NCI-H524 (cell line): ENCODE measurements at places on chromosomes 4 and X.
A peak's percentile ranks its signal among the peaks of the same experiment; 100 is the strongest.

GRCh38 chr4:37852376-37852775 is 25.9 kb downstream of the PGM2 start:
- no peak for DNase-seq

- DNase-seq: no peak
Measured at GRCh38 chr4:177109769-177110168, 199.9 kb upstream of the NEIL3 start.

GRCh38 chr4:36990128-36990872 is 254.2 kb upstream of the NWD2 start:
- DNase-seq: no peak

DNA sequence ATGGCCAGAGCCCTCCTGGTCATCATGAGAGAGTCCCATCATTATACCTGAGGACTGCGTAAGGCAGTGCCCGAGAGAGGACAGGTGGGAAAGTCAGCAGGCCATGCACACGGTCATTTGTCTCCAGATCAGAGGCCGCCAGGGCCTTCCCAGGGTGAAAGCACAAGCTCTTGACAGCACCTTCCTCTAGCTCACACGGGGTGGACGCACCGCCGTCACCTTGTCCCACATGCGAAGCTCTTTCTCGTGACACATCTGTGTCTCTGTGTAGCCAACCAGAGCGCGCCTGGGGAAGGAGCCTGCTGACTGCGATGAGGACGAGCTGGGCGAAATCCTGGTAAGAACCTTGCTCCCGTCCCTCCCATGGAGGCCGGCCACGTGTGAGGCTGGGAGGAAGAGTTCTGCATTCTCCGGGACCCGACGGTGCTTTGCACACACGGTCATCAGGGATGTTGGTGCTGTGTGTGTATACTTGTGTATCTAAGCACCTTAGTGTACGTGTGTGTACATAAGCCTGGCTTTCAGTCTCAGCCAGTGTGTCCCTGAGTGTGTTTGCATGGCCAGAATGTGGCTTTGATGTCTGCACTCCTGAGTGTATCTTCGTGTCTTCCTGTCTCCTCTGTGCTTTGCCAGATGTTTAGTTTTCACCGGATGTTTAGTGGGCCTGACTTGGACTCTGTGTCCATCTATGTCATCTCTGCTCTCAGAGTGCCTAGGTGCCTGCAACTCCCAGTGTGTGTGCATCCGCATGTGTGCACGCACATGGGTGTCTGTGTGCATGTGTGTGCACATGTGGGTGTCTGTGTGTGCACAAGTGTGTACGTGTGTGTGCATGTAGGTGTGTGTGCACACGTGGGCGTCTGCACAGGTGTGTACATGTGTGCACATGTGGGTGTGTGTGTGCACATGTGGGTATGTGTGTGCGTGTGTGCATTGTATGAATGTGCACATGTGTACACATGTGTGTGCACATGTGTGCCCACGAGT is 15.1 kb downstream of the ATP5ME start:
- no peak for DNase-seq

DNA sequence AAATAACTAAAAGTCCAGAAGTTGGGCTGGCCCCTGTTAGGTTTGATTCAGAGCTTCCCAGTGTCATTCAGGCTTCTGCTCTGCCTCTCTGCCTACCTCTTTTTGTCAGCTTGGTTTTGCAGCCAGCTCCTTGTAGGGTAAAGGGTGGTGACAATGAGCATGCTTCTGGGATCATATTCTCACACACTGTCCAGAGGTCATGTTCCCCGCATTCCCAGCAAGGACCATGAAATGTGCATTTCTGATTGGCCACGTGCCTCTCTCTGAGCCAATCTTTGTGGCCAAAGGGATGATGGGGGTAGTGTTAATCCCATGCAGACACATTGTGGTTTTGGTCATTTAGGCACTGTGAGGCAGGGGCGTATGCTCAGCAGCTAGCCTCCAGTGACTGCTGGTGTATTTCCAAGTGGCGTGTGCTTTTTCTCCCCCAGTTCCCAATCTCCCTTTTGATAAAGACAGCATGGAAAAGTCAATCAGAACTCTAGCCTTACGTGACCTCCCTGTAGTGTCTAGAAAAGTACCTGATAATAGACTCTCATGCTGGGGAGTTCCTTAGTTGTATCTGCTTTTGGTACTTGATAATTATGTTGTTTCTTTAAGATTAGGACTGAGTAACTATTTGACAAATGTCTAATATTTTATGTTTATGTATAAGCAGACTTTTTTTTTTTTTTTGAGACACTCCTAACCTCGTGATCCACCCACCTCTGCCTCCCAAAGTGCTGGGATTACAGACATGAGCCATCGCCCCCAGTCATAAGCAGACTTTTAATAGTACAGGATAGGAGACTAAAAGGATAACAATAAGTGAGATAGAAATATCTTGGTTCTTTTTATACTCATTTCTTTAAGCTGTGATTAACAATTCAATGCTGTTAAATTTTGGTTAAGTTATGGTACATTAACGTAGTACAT is 57.8 kb downstream of the KIAA0232 start:
- DNase-seq: no peak

- DNase-seq: no peak
Measured at GRCh38 chr4:17846266-17846665, 35.5 kb downstream of the NCAPG start.

DNA sequence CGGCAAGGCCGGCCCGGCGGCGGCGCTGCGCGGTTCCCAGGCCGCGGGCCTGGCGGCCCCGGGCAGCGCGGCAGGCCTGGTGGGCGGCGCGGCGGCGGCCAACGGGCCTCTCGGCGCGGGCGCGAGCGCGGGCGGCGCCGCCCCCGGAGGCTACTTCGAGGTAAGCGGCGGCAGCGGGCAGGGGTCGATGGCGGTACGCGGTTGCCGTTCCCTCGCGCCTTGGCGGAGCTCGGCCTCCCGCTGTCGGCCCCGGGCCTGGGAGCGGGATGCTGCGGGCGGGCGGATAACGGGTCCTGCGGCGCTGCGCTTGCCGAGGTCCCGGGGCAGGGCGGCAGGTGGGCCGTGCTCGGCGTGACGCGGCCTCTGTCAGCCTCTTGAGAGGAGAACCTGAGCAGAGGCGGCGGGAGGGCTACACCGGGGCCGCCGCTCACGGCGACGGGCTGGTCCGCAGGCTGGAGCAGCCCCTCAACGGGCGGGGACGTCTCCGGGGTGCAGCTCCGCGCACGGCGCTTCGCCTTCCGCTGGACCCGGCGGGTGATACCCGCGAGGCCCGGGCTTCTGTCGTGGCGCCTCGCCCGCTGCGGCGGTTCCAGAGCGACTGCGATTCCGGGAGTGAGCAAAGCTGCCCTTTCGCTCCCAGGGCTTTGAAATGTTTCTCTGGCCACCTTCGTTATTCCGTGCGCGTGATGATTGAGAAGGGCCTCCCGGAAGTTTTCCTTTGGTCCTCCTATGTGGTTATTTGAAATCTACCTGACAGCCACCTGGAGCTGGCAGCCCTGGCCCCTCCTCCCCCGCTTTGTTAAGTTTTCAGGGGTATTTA is 774 bp downstream of the FAM193A start:
- no peak for DNase-seq

DNA sequence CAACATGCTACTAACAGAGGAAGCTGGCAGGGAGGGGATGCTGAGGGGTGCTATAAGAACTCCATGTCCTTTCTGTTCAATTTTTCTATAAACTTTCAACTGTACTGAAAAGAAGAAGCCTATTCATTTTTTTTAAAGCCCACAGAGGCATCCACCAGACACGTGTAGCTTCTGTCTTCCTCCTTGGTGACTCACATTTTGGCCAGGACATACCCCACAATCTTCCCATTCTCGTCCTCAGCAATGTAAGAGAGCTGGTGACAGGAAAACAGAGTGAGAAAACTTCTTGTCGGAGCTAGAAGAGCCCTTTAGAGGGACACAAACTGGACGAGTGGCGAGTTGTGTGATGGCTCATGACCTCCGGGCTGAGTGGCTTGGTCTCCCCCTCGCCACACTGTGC is 1.1 kb downstream of the NAA10 start:
- no peak for DNase-seq

GRCh38 chr4:123653236-123653635 is 256.6 kb downstream of the SPRY1 start:
- no peak for DNase-seq

- no peak for DNase-seq
Measured at GRCh38 chr4:5592272-5592671, 116.1 kb downstream of the EVC2 start.

- peak; percentile 47 for DNase-seq
Measured at GRCh38 chr4:148053298-148054003, 321.6 kb downstream of the ARHGAP10 start.

GRCh38 chrX:39826813-39827543 is 270.8 kb downstream of the BCOR start:
- DNase-seq: no peak

DNA sequence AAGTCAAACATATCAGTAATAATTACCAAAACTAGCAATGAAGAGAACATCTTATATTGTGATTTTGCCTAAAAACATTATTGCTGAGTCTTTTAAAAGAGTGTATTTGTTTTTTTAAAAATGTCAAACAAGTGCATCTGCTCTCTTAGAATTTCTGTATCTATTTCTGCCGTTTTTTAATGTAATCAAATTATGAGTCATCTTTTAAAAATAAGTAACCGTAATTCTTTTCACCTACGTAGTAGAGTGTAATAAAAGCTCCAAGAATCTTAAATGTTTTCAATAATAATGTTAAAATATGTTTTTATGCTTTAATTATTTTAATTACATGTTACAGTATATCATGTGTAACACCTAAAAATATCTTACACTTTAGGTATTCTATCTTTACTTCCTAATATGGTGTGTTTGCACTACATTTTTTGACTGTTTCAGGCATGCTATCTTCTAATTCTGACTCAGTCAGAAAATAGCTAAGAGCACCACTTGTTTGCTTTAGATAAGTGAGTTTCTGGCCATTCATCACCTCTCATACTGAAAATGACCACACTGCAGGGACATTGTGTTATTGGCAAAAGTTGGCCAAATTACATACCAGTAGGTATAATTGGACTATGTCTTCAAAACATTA is 368.5 kb downstream of the PCDH7 start:
- no peak for DNase-seq

DNA sequence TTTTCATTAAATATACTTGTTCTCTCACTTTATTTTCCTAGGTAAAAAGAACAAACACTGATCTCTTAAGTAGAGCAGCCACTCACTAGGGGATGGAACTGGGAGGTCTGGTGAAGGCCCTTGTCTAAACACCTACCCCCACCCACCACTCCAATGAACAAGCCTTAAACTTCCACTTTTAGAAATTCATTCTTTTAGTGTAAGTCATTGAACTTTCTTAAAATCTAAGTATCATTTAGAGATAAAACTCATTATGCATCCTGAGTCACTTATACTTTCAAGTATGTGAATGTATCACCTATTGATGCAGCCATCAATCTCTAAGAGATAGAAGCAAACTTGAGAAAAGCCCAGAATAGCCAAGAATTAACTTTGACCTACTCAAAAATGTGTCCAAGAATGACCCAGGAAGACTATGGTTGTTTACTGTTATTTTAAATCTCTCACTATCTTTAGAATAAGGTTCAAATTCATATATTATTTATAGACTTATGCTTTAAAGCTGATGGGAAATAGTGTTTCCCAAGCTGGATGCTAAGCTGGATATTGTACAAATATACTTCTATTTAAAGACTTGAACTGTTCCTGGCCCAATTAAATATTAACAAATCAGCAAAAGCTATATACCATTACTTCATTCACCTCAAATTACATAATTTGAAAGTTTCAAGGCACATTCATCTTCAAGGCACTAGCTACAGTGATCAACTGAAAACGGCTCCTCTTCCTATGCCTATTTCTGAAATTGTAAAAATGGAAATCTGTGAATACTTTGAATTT is 49.5 kb downstream of the CAMK2D start:
- no peak for DNase-seq

GRCh38 chr4:26885912-26886274 is 25.3 kb downstream of the STIM2 start:
- no peak for DNase-seq

DNA sequence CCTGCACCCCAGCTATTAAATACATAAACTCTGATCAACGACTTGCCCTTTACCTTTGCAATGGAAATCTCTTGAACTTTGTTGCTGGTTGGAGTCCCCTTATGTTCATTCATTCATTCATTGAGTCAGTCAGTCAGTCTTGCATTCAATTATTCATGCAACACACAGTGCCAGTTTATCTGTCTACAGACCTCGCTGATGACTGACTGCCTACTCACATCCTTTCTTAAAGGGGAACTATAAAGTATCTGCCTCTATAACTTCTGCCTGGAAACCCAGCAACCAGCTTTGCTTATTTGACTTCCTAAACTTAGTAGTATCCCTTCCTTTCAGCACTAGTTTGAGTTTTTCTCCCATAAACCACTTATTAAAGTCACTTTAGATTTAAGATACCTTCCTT is 620.8 kb upstream of the ADGRL3 start:
- no peak for DNase-seq

DNA sequence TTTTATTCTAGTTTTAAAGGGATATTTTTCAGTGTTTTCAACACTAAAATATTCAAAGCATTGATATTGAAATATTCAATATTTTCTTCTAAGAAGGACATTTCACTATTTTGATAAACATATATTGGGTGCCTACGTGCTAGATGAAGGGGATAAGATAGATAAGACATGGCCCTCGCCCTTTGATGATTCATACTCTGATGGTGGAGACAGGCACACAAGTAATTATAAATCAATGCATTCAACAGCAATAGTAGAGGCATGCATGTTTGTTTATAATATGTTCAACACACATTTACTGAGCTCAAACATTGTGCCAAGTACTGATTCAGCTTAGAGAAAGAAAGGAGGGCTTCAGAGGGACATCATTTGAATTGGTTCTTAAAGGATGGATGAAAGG is 22.7 kb downstream of the TMEM47 start:
- no peak for DNase-seq

GRCh38 chrX:72081605-72082320 is 50.0 kb downstream of the RTL5 start:
- no peak for DNase-seq

DNA sequence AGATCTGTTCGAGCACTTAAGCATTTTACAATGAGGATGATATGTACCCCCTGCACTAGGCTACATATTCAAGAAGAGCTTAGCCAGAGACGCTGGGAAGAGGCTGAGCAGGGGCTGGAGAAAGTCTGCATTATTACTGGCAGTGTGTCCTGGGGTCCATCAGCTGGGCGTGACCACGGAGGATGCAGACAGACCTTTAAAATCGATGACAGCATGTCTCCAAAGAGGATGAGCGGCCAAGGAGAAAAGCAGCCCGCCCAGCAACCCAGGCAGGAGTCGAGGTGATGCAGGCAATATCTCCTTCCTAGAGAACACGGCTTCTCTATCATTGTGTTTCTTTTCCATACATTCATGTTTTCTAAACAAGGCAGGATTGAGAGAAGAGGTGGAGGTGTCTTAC is 300.7 kb downstream of the USP46 start:
- DNase-seq: no peak

DNA sequence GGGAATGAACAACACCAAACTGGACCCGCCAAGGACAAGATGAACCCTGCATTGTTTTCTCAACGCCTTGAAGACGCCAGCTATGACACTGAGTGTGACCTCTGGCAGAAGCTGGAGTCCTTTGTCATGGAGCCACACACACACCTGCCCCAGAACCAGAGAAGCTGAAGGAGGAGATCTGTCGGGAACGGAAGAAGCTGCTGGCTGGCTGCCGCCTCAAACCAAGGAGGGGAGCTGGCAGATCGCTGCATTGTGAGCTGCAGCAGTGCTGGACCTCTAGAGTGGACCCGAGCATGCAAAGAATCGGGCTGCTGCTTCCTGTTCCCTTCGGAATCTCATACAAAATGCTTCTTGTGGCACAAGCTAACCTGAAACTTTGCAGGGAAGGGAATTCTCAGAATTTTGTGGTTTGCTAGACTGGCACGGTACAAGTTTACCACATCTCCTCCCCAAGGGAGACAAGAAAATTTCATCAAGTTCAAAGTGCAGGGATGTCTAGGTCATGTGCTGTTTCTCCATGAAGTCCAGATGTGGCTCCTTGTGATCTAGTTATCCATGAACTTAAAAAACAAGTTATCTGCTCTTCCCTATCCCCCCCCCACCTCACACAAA is 23.4 kb upstream of the GLRB start:
- DNase-seq: no peak
